ENCODE measurements at places on chromosomes 13 and 19. TPM values are rescaled to one million over a fixed set of nuclear protein-coding genes. Genes with fewer than 3 reads are reported as not detected.
A peak's percentile ranks its signal among the peaks of the same experiment; 100 is the strongest.

GRCh38 chr19:3075605-3076431 is 13.5 kb upstream of the TLE5 start:
- no peak for DNase-seq

- no peak for DNase-seq
Observed at GRCh38 chr19:39180749-39181148, 16.0 kb upstream of the NCCRP1 start.

The ZNF865 gene
- 16.9 TPM for total RNA-seq

- no peak for DNase-seq
Observed at GRCh38 chr19:1037621-1038064, 2.3 kb upstream of the ABCA7 start.

The MUC16 gene
- total RNA-seq = not detected

GRCh38 chr19:8550070-8550469 is 27.2 kb downstream of the MYO1F start:
- no peak for DNase-seq

- no peak for DNase-seq
Observed at GRCh38 chr13:103386341-103386740, 320.1 kb upstream of the SLC10A2 start.

The ZNF665 gene
- 5.1 TPM for total RNA-seq

DNA sequence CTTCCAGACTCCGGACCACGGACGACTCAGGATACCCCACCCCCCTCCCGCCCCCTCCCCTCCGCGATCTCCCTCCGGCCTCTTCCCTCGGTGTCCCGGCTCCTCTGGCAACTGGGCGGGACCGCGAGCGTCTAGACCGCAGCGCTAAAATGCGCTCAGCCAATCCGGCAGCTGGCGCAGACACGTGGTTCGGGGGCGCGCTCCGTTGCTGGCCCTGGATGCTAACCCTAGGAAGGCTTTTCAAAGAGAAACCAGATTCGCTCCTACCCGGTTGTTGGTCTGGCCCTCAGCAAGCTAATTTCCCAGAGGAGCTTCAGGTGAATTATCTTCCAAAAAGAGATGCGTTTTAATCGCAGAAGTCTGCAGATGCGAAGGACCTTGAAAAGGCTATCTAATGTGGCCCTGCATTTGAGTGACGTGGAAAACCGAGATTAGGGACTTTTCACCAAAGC is at the start of gene DZIP1:
Gene DZIP1, minus strand, starts transcription at position 106 of the 452 bp plus-strand sequence. CDS start 2,677 bp downstream, outside the sequence.
- peak; percentile 92 for DNase-seq

DNA sequence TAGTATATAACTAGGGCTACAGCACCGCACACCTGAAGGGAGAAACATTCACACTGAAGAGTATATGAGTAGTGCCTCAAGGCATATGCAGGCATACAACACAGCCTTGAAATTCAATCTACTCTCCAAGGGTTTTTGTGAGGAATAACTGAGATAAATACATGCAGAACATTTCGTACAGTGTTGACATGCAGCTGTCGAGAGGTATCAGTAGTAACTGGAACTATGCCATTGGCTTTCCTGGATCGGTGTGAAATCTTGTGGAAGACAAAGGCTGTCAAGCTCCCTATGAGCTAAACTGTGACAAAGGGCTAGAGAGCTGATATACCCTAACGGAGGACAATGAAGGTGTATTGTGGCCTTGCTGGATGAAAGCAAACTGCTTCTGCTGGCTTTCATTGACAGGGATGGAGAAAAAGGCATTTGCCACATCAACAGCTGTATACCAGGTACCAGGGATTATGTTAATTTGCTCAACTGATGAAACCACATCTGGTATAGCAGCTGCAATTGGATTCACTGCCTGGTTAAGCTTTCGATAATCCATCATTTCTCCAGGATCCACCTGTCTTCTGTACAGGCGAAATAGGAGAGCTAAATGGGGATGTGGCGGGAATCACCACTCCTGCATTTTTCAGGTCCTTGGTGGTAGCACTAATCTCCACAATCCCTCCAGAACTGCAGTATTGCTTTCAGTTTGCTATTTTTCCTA is 16.3 kb downstream of the MTRF1 start:
- DNase-seq = no peak

- no peak for DNase-seq
Observed at GRCh38 chr19:56980906-56981305, 138.9 kb upstream of the USP29 start.

The CELF5 gene
- total RNA-seq = not detected

DNA sequence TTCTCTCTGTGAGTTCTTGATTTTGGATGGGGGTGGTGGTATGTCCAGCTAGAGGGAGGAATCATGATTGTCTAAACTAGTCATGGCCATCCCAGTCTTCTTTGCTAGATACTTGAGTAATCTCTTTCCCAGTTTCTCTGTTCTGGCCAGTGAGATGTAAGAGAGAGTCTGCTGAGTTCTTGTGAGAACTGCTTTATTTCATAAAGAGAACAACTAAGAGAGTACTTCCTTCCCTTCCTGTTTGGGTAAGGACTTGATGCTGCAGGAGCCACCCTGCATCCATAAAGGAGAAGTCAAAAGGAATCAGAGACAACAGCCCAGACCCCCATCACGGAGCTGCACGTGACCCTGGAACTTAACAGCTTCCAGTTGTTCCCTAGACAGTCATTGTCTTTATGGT is 3.0 kb upstream of the RASL11A start:
- DNase-seq = no peak

- no peak for DNase-seq
Observed at GRCh38 chr13:50224534-50224933, 209.3 kb downstream of the KCNRG start.

The TRIM13 gene
- total RNA-seq = 33.4 TPM

DNA sequence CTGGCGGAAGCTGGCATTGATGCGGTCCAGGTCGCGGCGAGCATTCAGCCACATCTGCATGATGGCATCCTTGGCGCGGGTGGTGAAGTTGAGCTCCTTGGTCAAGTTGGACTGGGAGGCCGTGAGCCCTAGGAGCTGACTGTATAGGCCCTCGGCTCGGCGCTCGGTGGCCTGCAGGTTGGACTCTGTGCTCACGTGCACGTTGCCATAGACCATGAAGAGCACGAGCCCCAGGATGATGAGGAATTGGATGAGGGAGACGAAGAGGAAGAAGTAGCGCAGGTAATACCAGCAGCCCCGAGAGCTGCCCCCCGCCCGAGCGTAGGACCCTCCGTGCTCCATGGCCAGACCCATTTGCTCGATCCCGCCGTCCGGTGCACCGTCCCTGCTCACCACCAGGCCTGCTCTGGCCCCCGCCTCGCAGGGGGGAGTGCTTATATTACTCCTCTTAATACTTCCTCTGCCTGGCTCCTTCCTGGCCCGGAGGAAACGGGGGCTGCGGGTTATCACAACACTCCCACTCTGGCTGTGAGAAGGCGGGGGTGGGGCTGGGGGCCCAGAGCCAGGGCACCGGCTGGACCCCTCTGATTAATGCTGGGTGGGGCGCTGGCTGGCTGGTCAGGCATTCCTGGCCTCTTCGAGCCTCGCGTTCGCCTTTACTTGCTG is at the start of gene PLVAP:
Gene PLVAP, minus strand, starts transcription at position 408 of the 666 bp plus-strand sequence. Its CDS starts 54 bp downstream, at position 354.
- no peak for DNase-seq

- peak; percentile 73 for DNase-seq
Observed at GRCh38 chr19:34508540-34508939, 27.0 kb downstream of the WTIP start.

DNA sequence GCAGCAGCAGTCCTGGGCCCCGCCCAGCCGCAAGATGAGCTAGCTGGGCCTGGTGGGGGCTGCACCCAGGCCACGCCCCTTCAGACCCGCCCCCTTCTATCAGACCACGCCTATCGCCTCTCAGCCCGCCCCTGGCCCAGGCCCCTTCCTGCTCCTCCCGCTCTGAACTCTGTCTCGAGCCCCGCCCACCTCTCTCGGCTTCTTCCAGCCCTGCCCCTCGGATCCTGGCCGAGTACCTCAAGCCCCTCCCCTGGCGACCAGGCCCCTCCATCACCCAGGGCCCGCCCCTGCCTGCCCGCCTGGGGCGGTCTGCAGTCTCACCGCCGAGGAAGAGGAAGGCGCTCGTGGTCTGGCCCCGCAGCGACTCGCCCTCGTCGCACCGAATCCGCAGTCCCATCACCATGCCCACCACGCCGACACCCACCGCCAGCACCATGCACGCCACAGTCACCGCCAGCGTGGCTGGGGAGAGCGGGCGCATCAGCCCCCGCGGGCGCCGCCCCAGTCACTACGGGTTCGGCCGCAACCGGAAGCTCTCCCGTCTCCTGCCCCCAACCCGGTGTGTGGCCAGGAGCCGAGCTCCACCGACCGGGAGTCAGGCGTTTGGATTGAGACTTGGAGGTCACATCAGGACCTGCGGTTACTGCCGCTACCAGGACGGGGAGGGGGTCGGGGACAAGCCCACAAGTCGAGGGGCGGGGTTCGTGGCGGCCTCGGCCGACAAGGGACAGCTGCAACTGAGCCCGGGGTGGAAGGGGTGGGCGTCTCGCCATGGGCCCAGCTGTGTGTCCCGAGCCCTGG is 1.0 kb downstream of the CLDND2 start:
- DNase-seq = peak; percentile 99

DNA sequence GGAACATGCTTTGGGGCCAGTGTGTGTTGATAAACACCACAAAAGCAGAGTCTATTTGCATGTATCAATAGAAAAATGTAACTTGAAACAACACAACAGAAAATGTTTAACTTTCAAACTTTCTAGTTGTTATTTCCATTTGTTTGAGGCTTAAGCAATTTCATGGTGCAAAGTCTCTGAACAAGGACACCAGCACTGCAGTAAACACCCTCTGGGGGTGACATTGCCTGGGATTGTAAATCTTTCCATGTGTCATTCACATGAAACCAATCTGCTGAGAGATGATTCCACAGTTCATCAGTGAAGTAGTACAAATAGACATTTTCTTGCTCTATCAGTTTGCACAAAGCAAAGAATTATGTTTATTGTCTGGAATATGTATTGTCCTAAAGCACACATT is 124.5 kb downstream of the ITGBL1 start:
- no peak for DNase-seq

The TMEM238 gene
- total RNA-seq = 0.70 TPM

DNA sequence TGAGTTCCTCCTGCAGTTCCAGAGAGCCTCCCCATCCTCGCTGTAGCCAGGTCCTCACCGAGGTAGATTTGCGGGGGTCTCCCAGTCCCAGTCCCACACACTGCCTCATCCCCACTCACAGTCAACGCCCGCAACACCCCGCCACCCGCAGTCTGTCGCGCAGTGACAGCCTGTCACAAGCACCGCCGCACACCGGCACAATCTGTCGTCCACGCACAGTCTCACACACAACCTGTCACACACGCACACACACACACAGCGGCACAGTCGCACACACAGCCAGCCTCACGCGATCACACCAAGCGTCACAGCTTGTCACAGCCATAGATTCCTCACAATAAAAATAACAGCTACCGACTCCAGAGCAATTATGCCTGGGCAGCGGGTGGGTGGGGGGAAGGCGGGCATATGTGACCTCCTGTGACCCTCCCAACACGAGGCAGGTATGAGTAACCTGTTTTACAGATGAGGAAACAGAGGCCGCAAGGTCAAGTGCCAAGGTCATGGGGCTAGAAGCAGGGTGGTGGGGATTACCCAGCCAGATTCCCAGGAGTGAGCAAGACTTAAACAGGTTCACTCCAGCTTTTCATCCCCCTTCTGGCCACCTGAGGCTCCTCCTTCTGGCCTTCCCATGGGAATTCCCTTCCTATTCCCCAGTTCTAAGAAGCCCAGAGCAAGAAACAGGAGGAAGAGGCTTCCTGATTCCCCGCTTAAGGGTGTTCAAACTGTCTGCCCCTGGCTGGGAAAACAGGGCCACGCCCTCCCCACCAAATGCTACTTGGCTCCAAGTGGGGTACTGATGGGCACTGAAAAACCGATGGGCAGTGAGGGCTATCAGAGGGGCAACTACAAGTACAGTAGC is 13.9 kb downstream of the NFIX start:
- no peak for DNase-seq

- no peak for DNase-seq
Observed at GRCh38 chr13:95813139-95813538, 136.2 kb downstream of the DNAJC3 start.

DNA sequence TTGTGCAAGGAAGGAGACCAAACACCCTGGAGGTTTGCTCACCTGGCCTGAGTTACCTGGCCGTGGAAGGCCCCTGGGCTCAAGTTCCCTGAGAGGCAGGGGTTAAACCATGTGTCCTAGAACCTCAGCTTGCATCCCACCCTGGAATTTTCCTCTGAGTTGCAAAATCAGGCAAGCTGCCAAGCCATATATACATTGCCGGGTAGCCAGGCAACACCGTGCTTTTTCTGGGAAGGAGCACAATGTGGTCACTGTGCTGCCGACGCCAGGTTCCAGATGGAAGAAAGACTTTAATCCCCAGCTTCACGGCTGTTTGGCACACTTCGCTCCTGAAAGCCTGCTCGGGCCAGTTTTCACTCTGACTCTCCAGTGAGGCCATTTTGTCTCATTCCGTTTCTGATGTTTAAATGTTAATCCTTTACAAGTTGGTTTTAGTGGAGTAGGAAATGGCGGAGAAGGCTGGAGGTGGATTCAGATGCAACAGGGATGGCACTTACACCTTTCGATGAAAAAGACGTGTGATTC is 60.1 kb upstream of the PEG3 start:
- DNase-seq = no peak

DNA sequence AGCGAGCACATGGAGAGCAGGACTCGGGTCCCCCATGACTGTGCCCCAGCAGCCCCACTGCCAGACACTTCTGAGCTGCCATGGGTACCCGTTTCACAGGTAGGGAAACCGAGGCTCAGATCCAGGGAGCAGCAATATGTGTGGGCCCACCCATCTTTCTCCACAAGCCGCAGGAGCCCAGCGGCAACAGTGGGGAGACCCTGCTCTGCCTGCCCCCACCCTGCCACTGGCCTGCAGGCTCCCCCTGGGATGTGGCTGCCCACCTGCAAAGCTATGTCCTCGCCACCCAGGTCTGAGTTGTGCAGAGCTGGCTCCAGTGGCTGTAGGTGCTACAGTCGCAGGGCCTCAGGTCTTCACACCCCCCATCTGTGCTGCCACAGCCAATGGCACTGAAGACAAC is 50.6 kb upstream of the C1QTNF9B start:
- no peak for DNase-seq

GRCh38 chr13:39876258-39876657 is 220.8 kb downstream of the COG6 start:
- DNase-seq = no peak

DNA sequence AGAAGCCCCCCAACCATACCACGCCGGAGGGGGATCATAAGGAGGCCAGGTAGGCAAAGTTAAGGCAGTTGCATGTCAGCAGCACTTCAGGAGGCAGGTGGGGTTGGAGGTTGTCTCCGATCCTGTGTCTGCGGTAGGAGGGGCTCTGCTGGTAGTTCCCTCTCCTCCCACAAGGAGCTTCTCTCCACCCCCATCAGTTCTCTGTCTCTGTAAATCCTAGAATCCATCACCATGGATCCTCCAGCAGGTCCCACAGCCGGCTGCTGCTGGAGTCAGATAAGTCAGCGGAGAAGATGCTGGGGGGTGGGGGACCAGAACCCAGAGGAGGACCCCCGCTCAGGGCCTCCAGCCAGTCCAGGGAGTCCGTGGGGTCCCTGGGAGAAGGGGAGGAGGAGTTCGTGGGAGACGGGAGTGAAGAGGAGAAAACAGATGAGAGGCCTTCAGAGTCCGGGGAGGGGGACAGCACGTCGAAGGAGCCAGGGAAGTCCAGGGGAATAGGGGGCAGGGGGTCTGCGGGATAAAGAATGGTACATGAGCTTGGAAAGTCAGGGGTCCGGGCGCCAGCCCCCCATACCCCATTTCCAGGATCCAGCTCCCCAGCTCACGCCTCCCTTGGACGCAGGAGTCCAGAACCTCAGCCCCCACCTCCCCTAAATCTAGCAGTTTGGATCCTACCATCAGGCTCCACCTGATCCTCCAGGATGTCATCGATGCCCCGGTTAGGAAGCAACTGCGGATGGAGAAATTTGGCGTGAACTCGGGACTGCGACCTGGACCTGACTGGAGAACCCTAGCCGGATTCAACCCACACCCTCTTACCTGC is 6.3 kb downstream of the MAMSTR start:
- DNase-seq = no peak

Measured in osteocyte (in vitro differentiated cells).